ENCODE measurements at places on chromosomes 7 and 10. TPM values are rescaled to one million over a fixed set of nuclear protein-coding genes. Genes with fewer than 3 reads are reported as not detected.

- DNase-seq = no peak
These were observed 230.9 kb downstream of the ZEB1 start for GRCh38 chr10:31549896-31550295.

DNA sequence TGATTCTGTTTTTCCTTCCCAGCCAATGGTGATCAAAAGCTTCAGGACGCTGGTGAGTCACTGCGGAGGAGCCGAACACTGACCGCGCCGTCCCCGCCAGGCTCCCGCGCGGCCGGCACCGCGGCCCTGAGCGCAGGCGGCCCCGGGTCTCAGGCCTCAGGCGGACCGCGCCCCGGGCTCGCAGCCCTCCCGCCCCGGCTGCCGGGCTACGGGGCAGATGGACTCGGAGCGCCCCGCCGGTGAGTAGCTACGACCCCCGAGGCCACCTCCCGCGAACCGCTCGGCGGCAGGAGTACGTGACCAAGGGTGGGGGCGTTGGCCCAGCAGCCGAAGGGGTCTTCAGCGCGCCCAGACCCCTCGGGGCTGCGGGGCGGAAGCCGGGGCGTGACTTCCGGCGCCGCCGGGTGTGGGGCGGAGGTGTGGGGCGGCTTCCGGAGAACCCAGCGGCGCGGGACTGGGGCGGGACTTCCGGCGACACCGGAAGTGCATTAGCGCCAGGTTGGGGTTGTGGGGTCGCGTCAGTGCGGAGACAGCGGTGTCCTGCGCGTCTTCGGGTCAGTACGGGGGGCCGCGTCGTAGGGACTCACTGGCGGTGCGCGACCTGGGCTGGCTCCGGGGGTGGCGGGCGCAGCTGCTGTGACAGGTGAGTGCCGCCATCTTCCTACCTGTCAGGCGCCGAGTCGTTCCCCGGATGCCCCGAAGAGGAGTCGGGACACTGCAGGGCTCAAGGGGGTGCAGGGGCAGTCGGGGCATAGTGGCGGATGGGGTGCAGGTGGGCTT lies at the start of gene WDR37:
Gene WDR37, plus strand, starts transcription at position 60 of the 780 bp plus-strand sequence. CDS start 15,771 bp downstream, outside the sequence.
- DNase-seq = peak; percentile 96

DNA sequence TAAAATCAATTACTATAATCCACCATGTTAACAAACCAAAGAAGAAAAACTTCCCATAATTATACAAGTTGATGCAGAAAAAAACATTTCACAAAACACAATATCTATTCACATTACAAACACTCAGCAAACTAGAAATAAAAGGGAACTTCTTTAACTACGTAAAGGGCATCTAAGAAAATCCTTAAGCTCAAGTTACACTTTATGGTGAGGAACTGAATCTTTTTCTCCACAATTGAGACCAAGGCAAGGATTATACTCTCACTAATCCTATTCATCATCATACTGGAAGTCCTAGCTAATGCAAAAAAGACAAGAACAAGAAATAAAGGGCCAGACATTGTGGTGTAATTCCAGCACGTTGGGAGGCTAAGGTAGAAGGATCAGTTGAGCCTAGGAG lies 159.9 kb downstream of the ZNF365 start:
- DNase-seq = no peak

- no peak for DNase-seq
These were observed 90.0 kb downstream of the LARP4B start for GRCh38 chr10:841535-841934.

DNA sequence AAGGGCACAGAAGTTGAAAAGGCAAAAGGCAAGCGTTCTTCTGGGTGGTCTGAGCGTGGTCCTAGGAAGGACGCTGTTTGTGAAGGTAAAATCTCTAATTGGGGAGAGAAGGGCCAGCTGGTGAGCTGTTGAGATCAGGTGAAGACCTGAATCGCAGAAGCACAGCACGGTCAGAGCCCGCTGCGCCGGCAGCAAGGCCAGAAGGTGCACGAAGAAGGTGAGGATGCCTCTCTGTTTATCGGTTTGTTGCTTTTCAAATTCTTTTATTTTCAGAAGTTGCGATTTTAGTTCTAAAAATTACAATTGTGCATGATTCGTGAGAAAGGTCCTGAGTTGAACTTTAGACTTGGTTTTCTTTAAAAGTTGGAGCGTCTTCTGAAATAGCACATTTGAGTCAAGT lies 247.8 kb upstream of the FOXK1 start:
- DNase-seq = no peak

GRCh38 chr10:132786476-132786883 lies 533 bp upstream of the NKX6-2 start:
- no peak for DNase-seq

GRCh38 chr7:40840990-40841389 lies 706.2 kb downstream of the SUGCT start:
- DNase-seq = no peak

GRCh38 chr10:132926070-132926469 lies 16.3 kb downstream of the CFAP46 start:
- DNase-seq = no peak

DNA sequence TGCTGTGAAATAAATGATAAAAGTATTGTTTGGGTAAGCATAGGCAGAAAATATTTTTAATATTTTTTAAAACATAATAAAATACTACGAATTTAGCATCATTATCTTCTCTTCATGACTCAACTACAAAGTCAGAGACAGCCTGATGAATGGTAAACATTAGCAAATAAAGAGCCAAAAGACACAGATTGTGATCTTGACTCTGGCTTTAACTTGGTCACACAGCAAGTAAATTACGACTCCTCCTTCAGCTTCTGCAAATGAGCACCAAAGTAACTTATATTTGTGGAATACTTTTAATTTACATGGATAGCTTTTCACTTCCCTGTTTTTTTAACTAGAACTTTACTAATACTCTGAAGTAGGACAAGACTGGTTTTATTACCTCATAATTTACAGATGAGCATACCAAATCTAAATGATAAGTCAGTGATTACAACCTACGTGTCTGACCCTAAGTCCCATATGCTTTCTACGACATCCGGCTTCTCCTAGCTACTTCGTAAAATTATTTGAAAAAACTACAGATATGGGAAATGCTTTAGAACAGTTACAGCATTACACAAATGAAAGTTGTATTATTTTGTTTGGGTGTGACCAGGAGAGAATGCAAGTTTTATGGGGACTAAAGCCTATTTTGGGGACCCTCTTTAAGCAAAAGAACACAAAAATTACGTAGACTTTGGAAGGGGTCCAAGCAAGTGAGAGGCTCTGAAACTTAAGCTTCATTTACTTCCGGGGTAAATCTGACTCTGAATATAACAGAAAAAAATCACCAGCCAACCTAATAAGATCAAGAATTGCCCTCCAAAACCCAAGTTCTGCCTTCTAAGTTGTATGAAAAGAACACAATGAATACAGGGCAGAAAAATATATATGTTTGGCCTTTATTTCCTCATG lies 133.8 kb downstream of the CPEB3 start:
- DNase-seq = no peak

DNA sequence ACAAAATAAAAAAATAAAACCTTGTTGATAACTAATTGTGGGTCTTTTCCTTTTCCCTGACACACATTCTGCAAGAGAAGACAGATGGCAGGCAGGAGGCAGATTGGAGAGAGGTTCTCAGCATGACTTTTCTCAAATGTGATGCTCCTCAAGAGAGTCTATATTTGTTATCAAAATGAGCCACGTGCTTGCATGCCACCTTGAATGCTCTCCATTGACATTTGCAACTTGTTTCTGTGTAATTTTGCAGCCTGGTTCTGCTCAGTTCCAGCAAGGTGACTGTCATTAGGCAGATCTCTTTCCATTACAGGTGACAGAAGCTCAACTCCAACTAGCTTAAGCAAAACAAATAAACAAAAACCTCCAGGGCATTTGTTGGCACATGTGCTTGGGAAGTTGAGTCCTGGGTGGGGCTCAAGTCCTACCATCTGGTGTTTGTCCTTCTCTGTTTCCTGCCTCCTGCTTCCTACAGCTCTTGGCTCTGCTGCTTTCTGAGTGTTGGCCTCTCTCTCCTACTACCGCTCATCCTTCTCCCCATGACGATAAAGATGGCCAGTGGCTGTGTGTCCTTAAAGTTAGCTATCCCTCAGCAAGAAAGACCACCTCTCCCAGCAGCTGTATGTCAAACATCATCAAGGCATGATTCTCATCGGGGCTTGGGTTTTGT lies 56.7 kb downstream of the GRK5 start:
- DNase-seq = no peak

- no peak for DNase-seq
These were observed 47.0 kb upstream of the RPA3 start for GRCh38 chr7:7765422-7765821.

DNA sequence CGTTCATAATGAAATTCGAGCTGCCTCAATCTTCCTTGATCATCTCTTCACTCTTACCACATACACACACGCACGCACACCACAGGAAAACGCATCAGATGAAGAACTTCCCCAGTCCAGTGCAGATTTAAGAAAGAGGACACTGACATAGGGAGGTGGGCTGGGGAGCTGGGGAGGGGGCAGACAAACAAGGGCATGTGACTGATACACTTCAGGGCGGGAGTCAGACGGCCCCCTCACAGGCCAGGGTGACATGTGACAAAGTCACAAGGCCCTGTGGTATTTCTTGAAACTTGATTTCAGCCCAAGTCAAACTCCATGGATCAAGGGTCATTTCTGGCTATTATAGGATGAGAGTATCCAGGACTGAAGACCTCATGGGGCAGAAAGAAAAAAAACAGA lies 82.6 kb downstream of the KCNMA1 start:
- no peak for DNase-seq

GRCh38 chr7:3436746-3437145 lies 135.7 kb downstream of the SDK1 start:
- no peak for DNase-seq

DNA sequence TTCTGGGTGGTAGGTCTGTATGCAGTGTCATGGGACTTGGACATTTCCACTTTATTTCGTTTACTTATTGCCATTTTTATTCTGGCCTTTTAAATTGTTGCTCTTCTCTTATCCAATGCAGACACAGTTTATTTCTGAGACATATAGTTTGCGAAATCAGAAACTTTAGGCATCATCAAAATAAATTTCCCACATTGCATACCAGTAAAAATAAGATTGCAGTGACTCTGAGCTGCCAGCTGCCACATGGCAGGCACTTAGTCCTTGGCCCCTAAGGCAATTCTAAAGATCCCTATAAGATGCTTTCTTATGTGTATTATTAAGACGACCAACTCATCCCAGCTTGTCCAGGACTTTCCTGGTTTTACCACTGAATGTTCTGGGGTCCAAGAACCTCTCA lies 81.8 kb upstream of the ANKRD1 start:
- DNase-seq = no peak

DNA sequence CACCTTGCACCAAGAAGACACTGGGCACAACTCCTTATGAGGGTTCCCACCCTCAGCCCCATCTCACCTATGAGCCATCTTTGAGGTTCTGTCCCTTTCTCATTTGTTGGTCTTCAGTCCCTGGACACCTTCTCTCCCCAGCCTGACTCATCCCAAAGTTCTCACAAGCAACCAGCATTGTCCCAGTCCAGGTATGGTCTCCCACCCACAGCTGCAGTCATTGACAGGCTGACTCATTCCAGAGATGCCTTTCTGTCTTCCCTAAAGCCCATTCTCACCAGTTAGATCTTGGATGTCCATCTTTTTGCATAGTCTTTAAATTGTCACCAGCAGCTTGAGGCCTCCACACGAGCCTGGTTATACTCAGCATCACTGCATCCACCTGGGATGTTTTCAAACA lies 26.7 kb upstream of the BMPR1A start:
- no peak for DNase-seq

DNA sequence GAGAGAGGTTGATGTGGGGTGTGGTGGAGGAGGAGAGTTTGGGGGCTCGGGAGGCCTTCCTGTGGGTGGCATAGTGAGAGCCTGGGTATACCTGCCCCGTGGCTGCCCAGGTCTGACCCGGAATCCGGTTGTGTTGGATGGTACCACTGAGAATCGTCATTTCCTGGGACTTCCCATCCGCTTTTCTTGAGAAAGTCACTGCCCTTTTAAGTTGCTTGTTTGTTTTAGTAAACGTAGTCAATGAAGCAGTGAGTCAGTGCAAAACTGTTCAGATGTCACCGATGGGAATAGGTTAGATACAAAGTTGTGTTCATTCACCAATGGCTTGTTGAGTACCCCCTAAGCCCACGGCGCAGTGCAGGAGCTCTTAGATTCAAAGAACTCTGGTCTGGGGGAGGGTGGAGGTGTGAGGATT lies 285.8 kb downstream of the CAMK1D start:
- DNase-seq = no peak

DNA sequence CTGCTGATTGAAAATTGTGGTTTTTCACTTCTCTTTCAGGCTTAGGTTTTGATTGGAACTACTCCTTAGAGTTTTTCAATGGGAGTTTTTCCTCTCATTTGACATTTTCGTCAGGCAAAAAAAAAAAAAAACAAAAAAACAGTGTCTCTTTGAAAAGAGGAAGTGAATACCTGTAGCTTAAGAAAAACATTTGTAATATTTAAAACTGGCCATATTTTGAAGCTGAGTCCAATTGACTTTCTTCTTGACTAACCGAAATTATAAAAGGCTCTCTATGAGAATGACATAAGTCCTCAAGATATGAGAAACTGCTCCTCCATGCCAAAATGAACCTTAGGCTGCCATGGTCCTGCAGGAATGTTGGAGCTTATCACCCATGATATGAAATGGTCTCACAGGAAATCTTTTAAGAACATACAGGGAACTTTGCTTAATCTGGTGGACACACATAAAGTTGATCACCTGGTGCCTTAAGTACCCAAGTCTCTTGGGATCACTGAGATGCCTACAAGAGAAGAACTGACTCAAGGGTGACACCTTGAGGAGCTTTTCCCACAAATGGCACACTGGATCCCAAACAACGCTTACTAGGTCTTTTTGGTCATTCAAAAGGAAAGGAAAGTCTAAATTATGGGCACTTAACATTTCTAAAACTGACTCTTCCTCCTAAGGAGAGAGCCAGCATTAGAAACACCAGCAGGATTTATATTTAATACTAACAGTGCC lies 263.4 kb downstream of the CDC14C start:
- DNase-seq = no peak

DNA sequence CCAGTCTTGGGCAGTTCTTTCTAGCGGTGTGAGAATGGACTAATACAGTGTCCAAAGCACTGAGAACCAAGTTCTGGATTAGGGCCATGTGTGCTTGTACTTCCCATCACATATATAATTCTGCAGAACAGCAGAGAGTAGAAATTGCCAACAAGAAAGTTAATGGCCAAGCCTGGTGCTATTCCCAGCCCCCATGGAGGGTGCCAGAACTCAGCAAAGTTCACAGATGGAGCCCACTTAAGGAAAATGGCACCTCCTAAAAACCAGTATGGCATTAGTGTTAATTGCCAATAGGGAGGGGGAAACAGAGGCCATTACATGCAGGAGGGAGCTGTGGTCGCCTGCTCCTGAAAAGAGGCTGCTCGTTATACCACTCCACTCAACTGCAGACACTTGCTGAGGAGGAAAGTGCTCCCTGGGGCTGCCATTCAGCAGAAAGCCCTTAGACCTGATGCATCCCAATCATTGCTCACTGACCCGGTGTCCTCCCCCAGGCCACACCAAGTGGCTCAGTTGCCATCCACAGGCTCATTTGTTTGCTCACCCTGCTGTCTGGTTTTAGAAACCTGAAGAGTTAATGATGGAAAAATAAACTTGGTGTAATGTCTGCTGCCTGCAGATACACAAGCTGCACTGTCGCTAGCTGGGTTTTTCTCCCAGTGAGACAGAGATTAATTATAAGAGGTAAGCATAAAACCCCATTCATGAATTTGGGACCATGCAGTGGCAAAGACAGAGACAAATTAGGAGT lies 280.6 kb downstream of the GFRA1 start:
- DNase-seq = no peak

SLC26A5 gene
- total RNA-seq = 0.19 TPM

COL13A1 gene
- not detected for total RNA-seq

GSDME gene
- total RNA-seq = 12.9 TPM

ACSM6 gene
- not detected for total RNA-seq

GSTK1 gene
- 177 TPM for total RNA-seq

GJD4 gene
- not detected for total RNA-seq

FOXP2 gene
- total RNA-seq = 7.9 TPM

NRG3 gene
- 0.19 TPM for total RNA-seq

OR2A5 gene
- total RNA-seq = not detected

GALNT17 gene
- 2.2 TPM for total RNA-seq
